ENCODE measurements at places on chromosomes 13 and 19.

- peak; percentile 89 for DNase-seq
Measured at GRCh38 chr19:45863840-45864628, at the start of gene FOXA3. FOXA3 (plus strand) TSS chr19:45864326; CDS start chr19:45864457, 131 bp downstream.

GRCh38 chr13:49305792-49306425 is 58.2 kb downstream of the CDADC1 start:
- DNase-seq: no peak

DNA sequence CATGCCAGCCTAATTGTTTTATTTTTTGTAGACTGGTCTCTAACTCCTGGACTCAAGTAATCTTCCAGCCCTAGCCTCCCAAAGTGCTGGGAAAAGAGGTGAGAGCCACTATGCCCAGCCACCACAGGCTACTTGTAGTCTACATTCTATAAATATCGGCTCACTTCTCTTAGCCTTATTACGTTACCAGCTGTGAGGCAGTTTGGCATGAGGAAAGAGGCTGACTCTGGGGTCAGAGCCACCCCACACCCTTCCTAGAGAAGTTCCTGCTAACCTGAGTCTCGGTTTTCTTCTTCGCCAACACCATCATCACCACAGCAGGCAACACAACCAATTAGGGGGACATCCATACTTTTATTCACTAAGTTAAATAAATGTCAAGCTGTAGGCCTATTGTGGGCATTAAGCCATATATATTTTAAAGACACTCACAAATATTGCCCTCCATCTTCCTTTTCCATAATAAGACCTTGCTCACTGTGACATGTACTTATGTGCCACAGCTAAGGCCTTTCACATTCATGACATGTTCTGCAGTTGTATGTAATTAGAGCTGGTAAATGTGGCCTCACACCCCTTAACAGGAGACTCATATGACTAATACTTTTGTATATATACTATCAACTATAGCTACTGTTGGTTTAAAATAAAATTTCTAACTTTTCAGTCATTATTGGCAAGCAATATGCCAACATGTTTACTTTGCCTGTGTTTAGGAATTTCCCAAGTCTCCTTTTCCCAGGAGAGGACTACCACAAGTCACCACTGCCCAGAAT is 5.7 kb downstream of the SLC25A30 start:
- DNase-seq: no peak

GRCh38 chr13:75399168-75399878 is 82.6 kb downstream of the TBC1D4 start:
- no peak for DNase-seq

GRCh38 chr19:460877-461720 is at the start of gene SHC2:
SHC2 (minus strand) TSS chr19:461033; CDS start chr19:460996, 37 bp downstream.
- no peak for DNase-seq

GRCh38 chr13:34617473-34618083 is 324.5 kb upstream of the NBEA start:
- DNase-seq: peak; percentile 25

DNA sequence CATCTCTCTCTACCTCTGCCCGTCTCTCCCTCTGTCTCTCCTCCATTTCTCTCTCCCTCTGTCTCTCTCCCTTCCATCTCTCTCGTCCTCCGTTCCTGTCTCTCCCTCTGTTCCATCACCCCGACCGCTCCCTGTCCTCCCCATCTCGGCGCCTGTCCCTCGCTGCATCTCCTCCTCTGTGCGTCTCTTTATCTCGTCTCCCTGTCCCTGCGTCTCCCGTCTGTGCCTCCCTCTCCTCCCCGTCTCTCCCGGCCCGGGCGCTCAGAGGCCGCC is 4.6 kb downstream of the GRIN2D start:
- DNase-seq: peak; percentile 34

- DNase-seq: no peak
Measured at GRCh38 chr13:41465241-41465847, 8.0 kb downstream of the RGCC start.

- no peak for DNase-seq
Measured at GRCh38 chr19:40281381-40282208, 3.5 kb downstream of the AKT2 start.

- DNase-seq: no peak
Measured at GRCh38 chr19:8738377-8738776, 16.9 kb downstream of the OR2Z1 start.

Data from mesendoderm (in vitro differentiated cells).